Mesenteric fat pad (tissue), 1 donor: ENCODE measurements at places on chromosomes 1 and 21.
A peak's percentile ranks its signal among the peaks of the same experiment; 100 is the strongest.

DNA sequence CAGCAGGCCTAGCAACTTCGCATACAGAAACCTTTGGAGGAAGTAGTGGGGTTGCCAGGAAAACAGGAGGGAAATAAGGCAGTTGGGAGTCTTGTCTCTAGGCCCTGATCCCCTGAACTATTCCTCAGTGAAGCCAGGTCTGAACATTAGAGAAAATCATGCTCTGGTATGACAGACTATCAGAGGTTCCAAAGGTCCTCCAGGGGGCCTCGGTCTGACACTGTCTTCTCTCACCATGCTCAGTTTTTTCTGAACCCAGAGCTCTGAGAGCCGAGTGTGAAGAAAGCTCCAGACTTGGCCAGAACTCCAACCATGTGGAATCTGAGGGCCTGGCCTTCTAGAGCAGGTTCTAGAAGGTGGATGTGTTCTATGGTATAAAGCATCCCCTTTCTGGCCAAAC, 4.0 kb downstream of the TOMM40L start:
- no peak for DNase-seq

DNA sequence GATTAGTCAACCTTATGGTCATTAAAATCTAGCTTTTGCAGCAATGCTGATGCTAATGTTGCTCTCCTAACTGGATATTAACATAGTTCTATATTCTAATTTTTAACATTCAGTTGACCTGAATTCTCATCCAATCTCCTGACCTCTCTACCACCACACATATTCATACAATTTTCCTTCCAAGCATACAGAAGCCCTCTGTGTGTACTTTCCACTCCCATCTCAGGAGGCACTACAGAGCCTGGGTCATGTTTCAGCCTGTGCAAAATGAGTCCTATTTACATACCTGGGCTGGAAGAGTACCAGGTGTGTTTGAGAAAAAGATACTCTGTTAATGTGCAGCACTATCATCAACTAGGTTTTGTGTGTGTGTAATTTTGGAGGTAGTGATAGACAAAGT, 486.3 kb downstream of the NEGR1 start:
- DNase-seq: no peak

GRCh38 chr1:225873281-225873850, 8.8 kb downstream of the TMEM63A start:
- no peak for DNase-seq

DNA sequence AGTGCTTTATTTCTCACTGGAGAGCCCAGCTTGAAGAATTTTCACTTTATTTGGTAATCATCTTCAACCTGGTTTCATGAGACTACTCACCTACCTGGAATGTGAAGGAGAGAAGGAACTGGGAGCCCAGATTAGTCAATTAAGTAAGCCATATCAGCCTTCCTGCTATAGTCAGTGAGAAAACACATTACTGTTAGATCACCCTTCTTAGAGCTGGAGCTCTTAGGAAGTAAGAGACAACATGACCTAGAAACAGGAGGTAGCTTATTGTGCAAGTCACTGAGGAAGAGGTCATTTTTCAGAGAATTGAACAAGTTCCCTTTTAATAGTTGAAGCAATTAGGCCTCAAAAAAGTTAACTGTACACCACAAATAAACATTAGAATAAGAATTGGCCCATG, 49.2 kb upstream of the TEKT2 start:
- no peak for DNase-seq

DNA sequence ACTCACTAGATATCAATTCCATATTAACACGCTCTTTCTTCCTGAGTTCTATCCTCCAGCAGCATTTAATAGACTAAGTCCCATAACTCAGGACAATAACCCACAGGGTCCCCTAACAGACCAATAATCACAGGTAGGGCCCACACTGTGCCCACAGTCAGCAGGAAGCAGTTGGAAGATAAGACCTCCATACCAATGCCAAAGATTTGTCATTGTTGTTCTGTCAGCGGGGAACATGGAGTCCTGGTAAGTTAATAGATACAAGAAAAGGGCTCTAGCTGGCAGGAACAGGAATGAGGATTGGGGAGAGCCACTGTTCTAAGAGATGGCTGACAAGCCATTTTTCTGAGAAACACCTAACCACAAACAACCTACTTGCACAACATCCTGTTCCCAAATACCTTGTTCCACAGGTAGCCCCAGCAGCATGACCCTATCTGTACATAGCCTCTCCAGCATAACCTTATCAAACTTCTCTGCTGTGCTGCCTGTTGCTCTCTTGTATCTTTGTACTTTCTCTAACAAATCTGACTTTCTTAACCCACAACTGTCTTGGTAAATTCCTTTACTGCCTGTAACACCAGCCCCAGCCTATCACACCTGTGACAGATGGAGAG, 142.0 kb upstream of the KCNJ15 start:
- no peak for DNase-seq

GRCh38 chr1:152886758-152887409, 8.8 kb downstream of the SMCP start:
- no peak for DNase-seq

DNA sequence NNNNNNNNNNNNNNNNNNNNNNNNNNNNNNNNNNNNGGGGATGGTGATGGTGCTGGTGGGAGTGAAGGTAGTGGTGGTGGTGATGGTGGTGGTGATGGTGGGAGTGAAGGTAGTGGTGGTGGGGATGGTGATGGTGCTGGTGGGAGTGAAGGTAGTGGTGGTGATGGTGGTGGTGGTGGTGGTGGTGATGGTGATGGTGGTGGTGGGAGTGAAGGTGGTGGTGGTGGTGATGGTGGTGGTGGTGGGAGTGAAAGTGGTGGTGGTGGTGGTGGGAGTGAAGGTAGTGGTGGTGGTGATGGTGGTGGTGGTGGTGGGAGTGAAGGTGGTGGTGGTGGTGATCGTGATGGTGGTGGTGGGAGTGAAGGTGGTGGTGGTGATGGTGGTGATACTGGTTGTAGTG, 93.6 kb downstream of the CRYAA start:
- no peak for DNase-seq

DNA sequence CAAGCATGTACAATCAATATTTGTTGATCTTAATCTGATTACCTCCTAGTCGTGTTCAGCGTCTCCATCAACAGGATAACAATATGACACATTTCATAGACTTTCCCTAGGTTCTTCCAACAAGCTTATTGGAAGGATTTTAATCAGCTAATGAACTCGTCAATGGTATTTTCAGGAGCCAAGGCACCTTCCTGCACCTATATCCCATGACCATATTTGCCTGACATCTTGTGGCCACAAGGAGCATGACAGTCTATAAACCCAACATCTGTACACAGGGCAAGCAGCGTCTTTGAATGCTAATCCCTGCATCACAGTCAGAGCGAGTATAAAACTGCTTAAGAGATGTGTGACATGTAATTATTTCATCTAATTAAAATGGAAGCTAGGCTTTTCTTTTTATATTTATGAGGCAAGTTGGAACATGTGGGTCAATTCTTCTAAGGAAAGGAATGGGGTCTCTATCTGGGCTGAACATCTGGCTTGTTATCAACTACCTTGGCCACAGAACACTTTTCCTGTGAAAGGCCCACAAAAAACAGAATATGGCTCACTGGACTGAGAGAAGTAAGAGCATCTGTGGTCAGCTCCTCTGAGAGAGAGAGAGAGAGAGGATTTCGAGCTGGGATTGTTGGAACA, 388.8 kb downstream of the NTNG1 start:
- DNase-seq: no peak

- no peak for DNase-seq
Measured at GRCh38 chr1:96473791-96474434, 247.7 kb upstream of the PTBP2 start.

DNA sequence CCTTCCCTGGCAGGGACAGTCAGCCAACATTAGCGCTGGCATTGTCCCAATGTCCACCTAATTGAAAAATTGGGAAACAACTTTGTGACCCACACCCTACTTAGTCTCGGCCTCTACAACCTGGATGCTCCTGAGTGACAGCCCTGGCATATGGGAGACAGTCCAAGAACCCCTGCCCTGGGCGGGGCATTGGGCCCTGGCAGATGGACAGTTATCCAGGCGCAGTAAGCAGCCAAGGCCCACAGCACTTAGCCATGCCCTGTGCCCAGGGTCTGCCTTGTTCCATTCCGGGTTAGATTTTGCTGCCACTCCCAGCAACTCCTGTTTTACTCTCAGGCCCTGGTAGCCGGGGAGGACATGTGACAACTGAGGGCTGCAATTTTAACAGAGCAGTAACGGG, 50.3 kb downstream of the NFASC start:
- no peak for DNase-seq

DNA sequence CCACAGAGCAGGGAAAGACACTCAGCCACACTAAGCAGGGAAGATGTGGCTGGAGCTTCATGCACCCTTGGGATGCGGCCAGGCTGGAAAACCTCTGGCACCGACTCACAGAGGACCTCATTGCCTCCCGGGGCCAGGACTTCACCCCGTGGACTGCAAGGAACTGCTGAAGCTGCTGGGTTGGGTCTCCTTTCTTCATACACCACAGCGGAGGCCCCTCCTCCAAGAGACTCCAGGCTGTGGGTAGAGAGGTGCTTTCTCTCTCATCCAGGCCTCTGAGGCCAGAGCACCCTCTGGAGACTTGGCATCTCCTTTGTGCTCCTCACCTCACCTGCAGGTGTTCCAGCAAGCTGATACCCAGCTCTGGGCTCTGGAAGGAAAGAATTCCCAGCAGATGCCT, 76.0 kb upstream of the EDN2 start:
- DNase-seq: no peak

DNA sequence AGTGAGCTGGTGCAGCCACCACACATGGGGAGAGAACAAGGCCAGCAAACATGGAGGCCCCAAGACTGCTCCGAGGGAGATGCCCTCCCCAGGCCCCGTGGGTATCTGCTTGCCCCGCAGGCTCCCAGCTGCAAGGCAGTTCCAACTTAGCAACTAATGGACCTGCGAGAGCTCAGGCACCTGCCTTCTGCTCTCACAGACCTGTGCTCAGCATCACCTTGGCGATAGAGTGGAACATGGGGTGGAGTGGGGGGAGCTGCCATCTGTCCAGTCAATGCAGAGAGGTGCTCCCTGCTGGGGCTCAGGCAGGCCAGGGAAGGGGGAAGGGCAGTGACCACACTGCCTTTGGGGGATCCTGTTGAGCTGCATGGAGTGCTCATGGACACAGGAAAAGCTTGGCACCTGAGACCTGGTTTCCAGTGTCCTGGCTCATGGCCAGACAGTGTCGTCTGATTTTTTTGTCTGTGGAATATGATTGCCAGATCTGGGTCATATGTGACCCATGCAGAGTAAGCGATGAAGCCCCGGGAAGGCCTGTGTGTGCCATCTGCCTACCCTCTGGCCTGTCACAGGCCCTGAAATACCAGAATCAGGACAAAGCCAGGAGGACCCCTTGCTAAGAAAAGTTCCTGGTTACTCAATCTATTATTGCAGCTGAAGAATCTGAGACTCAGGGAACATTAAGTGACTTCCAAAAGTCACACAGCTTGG, 39.9 kb upstream of the TENT5C start:
- DNase-seq: peak; percentile 43

- no peak for DNase-seq
Measured at GRCh38 chr1:43547538-43548072, 16.9 kb downstream of the PTPRF start.

DNA sequence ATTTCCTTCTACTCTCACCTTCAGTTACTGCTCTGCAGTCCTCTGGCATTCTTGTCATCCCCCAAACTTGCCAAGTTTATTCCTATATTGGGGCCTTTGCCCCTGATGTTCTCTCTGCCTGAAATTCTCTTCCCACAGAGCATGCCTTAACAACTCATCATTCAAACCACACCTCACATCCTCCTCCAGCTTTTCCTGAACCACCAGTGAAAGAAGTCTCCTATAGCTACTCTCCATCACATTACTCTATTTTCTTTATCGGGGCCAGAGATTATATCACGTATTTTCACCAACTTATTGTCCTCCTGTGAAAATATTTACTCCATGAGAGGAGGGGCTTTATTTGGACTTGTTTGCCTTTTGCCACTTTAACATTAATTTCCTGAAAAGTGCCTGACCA, 32.1 kb downstream of the EXTL2 start:
- DNase-seq: no peak

DNA sequence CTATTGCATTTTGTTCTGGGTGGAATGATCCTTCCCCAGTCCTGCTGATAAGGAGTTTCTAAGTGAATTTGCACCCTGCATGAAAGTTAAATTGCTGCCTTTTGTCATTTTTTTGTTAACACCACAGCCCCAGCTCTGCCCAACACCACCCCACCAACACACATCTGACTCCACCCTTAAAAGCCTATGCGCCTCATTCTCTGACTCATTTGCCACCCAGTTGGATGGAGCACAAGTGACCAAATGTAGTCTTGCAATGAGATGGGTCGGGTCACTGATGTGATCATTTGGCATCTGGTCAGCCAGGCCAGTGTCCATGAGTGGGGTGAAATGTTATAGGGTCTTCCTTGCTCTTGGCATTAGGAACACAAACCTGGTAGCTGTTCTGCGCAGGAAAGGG, 256.8 kb downstream of the KAZN start:
- no peak for DNase-seq

DNA sequence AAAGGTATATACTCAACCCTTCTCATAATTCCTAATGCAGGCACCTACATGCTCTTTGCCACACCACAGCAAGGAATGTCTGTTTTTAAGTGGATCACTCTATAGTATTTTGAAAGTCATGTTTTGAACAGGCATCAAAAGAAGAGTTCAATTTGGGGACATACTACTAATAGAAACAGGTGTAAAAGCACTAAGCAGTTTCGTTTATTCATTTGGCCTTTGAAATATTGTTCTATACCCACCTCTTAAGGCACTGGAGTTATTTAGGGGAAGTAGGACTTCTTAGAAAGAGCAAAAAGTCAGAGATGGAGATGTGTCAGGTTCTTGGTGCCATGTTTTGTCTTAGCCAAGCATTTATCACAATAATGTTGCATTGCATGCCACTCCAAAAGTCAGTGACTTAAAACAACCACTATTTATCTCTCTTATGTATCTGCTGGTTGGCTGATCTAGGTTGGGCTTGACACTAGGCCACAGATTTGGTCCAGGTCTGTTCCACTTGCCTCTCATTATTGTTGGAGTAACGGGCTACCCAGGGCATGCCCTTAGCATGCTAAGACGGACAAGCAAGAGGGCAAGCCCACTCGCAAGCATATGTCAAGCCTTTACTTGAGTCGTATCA, 107.5 kb downstream of the RGL1 start:
- DNase-seq: no peak

- DNase-seq: no peak
Measured at GRCh38 chr1:54591127-54591756, 32.1 kb downstream of the FAM151A start.

GRCh38 chr1:217493290-217493689, 137.6 kb downstream of the GPATCH2 start:
- DNase-seq: no peak

DNA sequence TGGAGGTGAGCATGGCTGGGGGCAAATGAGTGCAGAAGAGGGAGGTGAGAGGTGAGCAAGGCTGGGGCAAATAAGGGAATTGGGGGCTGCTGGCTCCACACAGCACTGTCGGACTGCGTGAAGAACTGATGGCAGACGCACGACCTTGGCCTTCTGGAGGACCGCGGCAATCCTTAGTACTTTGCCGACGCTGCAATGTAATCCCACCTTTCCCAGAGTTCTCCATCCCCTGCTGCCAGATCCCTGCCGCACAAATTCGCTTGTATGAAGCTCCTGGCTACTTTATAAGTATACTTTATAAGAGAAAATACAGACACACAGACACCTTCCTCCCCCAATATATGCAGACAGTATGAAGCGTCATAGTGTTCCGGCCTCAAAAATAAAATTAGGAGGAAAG, 472.4 kb downstream of the SMYD3 start:
- DNase-seq: no peak

GRCh38 chr1:8378981-8379470, 61.1 kb downstream of the SLC45A1 start:
- no peak for DNase-seq

- no peak for DNase-seq
Measured at GRCh38 chr1:12479311-12479710, 138.7 kb downstream of the DHRS3 start.
